ENCODE measurements at places on chromosomes 12 and 14.

- DNase-seq, result no peak
Observed at GRCh38 chr12:104966677-104967076, 8.6 kb upstream of the SLC41A2 start.

- peak; percentile 6 for DNase-seq
Observed at GRCh38 chr12:67025543-67026114, 243.5 kb upstream of the CAND1 start.

- DNase-seq, result no peak
Observed at GRCh38 chr14:61585598-61586543, 109.4 kb upstream of the HIF1A start.

- no peak for DNase-seq
Observed at GRCh38 chr12:10668526-10668925, 5.3 kb downstream of the STYK1 start.

DNA sequence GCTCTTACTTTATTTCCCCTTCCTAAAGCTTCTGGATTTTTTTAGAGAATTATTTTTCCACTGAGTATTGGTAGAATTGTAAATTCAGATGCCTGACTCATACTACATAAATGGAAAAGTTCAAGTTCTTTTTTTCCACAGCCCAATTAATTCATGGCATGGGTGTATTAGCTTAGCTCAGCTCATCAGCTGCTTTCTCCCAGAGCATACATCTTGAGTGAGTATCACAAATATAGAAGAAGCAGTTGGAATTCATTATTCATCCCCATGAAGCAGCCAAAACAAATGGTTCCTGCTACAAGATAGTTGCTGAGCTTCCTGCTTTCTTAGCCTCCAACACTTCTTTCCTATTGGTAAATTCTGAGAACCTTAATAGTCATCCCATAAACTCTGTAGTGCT, 105.1 kb downstream of the C12orf50 start:
- no peak for DNase-seq
